ENCODE measurements at places on chromosomes 3 and 15.

- DNase-seq, result no peak
These were observed 45.4 kb downstream of the FGF7 start for GRCh38 chr15:49468481-49468839.

DNA sequence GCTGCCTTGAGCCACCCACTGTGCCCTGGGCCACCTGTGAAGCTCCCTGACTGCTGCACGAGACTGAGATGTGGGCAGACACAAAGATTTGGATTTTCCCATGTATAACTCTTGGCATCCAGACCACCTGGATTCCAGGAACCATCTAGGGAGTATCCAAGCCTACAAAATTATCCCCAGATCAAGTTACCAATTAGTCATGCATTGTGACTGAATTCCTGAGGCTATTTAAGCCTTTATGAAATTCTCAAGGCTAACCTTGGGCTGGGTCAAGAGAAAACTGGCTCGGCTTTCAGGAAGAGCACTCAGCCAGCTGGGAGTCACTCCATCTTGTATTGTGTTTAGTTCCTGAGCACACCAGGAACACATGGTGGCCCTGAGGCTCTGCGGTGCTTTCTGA lies 13.3 kb upstream of the ATP13A5 start:
- DNase-seq, result no peak

DNA sequence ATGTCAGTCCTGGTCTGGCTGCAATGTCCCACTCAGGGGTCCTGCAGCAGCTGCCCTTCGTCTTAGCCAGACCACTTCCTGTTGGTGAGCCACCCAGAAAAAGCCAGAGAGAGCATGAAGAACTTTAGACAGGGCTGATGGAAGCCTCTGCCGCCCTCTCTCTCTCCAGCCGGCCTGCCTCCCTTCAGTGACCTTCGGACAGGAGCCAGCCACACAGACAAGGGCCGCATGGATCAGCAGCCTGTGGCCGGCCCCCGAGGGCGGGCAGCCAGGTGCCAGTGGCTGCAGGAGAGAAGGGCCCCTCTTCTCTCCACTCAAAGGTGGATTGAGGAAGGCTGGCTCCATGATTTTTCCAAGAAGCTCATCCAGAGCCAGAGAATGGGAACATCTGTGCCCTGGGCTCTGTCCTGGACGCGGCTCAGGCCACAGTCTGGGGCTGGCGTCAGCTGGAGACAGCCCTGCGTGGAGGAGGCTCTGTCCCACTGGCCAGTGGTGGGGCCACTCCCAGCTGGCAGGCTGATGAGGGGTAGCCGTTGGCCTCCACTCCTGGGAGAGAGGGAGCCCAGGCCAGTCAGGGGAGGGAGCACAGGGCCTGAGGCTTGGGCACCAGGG lies 42.9 kb downstream of the ISG20 start:
- no peak for DNase-seq

GRCh38 chr3:115913069-115913686 lies 289.9 kb downstream of the GAP43 start:
- DNase-seq, result no peak

DNA sequence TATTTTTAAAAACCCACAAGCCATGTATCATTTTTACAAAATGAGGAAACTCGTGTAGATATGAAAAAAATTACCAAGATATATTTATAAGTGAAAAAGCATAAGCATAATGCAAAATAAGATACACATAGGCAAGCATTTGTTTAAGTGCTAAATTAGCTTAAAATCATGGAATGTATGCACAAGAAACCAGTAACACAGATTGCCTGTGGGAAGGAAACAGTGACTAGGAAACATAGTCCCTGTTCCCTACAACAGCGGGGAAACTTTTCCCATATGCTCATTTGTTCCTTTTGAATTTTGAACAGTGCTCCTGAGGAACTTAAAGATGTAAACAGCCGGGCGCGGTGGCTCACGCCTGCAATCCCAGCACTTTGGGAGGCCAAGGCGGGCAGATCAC lies 169.5 kb downstream of the PDE8A start:
- DNase-seq, result no peak

DNA sequence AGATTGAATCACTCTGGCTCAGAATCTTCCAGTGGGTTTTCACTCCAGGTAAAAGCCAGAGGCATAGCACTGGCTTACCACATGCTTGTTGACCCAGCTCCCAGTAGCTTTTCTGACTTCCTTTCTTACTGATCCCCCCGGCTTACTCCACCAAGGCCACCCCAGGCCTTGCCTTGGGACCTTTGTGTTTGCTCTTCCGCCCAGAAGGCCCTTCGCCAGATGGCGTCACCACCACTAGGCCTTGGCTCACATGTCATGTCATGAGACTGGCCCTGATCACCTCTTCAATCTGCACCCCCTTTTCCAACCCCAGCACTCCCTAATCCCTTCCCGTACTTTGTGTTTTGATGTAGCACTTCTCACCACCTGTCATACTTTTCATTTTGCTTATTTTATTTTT lies 98.5 kb upstream of the UMPS start:
- DNase-seq, result no peak

GRCh38 chr15:74461847-74462511 lies 1.0 kb upstream of the UBL7 start:
- no peak for DNase-seq

DNA sequence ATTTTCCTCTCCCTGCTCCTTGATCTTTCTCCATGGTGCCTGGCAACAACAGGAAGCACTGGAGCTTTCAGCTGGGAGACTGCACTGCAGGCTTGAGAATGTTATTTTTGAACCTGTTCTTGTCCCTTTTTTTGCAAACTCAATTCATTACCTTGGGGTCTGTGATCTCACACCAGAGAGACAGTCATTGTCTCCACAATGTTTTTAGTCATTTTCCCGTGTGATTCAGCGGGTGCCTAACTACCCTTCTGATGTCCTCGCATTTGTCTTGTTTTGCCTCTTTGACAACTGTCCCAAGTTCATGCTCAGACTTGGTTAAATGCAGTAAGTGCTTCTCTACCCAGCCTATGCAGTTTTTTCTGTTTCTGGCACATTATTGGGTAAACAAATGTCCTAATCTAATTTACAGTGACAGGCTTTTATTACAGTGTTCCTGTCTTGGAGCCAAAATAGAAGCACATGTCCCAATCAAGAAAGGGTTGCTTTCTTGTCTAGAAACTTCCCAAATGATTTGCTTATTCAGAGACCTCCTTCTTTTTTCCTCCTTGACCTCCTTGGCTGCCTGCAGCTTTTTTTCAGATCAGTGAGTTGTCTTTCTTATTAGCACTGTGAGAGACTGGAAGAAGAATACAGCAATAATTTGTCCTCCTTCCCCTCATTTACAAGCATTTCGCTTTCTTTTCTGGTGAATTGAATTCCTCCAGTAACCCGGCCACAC lies 162.4 kb downstream of the NSUN3 start:
- no peak for DNase-seq

DNA sequence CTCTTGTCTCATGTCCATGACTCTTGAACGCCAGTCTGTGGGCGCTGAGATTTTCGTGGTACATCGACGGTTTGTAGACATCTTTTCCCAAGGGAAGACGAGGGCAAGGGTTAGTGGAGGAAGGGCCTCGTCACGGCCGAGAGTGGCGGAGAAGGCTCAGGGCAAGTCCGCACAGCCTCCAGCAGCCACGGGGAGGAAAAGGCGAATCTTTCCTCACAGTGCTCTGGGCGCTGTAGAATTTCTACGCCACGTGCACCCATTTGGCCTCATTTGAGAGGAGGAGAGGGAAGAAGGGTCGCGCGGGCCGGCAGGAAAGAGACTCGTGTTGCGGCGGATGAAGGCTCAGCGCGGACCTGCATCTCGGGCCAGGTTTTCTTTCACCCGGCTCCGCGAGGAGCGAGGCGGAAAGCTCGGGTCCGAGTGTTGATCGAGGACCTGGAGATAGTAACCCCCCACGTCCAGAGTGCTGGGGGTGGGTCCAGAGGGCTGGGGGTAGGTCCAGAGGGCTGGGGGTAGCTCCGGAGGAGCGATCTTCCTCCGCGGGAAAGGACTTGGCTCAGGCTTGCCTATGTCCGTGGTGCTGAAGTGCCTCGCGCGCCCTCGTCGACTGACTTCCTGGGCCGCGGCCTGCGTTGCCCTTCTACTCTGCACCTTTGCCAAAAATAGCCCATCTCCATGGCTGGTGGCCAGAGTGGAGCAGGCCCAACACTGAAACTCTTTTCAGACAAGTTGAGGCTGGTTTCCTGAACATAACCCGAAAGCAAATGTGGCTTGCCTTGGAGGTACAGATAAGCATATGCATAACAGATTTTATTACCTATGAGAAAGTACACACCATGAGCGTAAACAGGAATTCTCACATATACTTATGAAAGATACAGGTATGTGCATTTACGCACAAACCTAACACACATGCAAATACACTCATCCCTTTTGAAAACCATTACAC lies 1.1 kb downstream of the SLC35G2 start:
- no peak for DNase-seq

DNA sequence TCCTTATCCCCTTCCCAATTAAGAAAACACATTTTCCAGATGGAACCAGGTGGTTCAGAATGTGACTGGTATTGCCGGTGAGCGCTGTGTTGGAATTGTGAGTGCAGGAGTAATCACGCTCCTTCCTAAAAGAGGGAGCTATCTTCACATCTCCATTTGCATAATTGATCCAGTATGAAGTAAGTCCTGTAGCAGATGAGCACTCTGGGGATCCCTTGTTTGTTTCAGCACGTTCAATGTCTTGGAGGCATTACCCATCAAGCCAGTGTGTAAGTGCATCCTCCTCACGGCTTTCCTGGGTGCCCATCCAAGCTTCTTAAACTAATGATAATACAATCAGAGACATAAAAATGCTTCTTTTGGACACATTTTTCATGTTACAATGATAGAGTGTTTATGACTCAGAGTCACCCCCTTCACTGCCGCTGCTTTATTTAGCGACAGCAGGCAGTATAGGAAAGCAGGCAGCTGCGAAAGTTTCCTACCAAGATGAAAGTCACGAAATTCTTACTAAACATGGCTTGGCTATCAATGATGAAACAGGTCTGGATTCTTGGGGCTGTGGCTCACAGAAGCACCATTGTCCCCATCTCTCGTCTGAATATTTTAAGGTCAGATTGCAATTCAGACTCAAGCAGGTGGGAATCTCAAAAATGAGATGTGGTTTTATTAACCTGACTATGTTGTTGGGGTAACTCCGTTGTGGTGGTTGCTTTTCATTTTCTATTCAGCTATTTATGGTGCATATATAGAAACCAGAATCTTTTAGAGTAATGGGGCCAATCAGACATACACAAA lies 346.3 kb upstream of the MDFIC2 start:
- DNase-seq, result no peak

GRCh38 chr3:182349051-182349450 lies 444.3 kb upstream of the ATP11B start:
- DNase-seq, result no peak

GRCh38 chr15:66403323-66403722 lies 16.6 kb downstream of the MAP2K1 start:
- no peak for DNase-seq

DNA sequence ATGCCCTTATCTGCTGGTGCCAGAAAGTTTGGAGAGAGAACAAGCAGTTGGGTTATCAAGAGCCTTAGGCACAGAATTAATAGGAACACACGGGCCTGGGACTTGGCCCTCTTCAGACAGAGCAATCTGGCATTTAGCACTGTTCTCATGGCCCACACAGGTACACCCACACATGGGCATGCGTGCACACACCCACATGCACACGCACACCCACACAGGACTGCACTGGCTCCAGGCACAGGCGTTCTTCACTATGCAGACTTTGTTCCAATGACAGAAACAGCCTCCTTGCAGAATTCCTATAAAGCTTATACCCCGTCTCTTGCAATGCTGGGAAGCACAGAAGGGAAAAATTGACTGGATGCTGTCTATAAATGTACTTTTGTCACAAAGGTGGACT lies 36.3 kb downstream of the TMEM44 start:
- no peak for DNase-seq

- no peak for DNase-seq
These were observed 142.2 kb downstream of the DOCK3 start for GRCh38 chr3:50816894-50817293.

- peak; percentile 97 for DNase-seq
These were observed 417.7 kb upstream of the TBL1XR1 start for GRCh38 chr3:177615015-177615414.

DNA sequence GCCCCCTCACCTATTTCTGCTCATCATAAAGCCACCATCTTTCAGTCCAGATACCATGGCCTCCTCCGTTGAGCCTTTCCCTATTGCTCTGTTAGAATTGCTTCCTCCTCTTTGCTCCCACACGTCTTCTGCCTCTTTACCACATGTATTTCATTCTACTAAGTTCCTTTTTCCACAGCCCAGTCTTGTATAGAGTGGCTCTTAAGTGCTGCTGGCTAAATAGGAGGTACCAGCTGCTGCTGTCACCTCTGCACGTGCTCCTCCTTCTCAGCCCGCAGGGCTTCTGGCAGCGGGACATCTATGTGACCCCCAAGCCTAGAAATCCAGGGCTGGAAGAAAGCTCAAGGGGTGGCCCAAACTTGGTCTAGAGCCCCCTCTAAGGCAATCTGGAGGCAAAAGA lies 38.8 kb upstream of the PLXND1 start:
- no peak for DNase-seq

GRCh38 chr3:48402281-48402732 lies 27.6 kb downstream of the PLXNB1 start:
- peak; percentile 67 for DNase-seq

DNA sequence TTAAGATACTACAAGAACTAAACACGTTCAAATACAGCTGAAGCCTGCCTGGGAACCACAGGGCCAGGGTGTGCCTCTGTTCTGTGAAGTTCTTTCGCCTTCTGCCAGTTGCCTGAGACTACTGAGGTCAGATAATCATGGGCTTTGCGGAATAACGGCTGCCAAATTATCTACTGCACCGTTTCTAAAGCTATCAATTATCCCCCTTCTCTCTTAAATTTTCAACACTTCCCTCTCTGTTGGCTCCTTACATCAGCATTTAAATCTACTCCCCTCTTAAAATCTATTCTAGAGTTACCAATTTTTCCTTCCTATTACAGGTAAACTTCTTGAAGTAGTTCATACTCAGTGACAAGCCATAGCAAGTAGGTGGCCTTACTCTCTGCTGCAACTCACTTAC lies 6.2 kb upstream of the NEO1 start:
- no peak for DNase-seq

DNA sequence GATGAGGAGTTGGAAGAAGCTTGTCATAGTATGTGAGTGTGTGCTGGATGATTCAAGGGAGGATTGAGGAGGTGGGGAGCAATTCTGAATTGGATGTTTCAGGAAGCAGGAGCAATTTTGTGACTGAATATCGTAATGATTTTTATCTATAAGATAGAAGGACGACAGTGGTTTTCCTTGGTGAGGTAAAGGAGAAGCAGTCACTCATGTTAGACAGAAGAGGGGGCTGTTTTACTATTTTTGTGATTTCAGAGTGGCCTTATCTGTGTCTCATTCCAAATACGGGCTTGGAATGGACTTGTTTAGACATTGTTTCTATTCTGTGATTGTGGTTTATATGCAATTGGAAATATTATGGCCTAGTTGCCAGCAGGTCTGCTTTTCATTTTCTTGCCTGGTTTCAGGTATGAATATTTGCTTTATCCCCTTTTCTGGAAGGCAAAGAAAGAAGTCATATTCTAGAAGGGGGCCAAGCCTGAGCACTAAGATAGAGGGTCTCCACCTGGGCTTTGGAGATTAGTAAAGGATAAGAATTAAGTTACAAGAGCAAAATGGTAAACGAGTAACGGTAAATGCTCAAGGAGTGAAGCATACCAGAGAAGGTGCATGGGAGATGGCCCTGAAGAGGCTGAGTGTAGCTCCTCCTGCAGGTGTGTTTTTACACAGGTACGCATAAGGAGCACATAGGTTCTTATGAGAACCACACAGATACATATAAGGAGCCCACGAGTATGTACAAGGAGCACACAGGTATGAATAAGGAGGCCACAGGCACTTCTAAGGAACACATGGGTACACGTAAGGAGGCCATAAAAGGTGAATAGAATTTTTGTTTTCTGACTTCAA lies 124.6 kb upstream of the KCNAB1 start:
- DNase-seq, result peak; percentile 30

GRCh38 chr3:59880717-59881116 lies 830.9 kb upstream of the CFAP20DC start:
- DNase-seq, result no peak
